Stimulated activated naive B cell treated with anti-CD40 and anti-IgM and Interleukin-4, amounts not matched to agents 10 μg/mL and 1 μg/mL and 100 μg/mL, for 72 hours (primary cell): ENCODE measurements at places on chromosomes 3 and 15.

- no peak for DNase-seq
Observed at GRCh38 chr15:31081056-31081455, 20.5 kb downstream of the TRPM1 start.

- no peak for DNase-seq
Observed at GRCh38 chr3:87025661-87026645, 35.0 kb upstream of the VGLL3 start.

DNA sequence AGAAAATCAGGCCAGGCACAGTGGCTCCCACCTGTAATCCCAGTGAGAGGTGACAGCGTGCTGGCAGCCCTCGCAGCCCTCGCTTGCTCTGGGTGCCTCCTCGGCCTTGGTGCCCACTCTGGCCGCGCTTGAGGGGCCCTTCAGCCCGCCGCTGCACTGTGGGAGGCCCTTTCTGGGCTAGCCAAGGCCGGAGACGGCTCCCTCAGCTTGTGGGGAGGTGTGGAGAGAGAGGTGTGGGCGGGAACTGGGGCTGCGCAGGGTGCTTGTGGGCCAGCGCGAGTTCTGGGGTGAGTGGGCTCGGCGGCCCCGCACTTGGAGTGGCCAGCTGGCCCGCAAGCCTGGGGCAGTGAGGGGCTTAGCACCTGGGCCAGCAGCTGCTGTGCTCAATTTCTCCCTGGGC lies 252.6 kb downstream of the FOXP1 start:
- no peak for DNase-seq

DNA sequence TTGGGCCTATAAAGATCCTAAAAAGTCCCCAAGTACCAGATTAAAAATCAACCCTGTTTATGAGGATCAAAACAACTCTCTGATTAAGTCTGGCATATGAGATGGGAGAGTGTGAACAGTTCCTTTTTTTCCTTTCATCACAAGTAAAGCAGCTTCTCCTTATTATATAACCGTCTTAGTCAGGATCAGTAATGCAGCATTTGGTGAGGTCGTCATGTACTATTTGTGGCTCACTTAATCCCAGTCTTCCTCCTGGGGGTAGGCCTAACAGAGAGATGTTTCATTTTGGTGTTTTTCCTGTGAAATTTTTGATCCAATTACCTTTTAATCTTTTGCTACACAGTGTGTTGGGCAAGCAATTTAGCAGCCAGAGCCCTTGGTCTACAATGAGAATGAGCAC lies 333.1 kb upstream of the KCNMB2 start:
- DNase-seq: no peak

GRCh38 chr3:127158614-127159229 lies 34.2 kb upstream of the PRR23E start:
- DNase-seq: no peak

GRCh38 chr3:152226176-152226575 lies 42.6 kb upstream of the MBNL1 start:
- DNase-seq: no peak
